ENCODE measurements at places on chromosomes 7 and 10.

DNA sequence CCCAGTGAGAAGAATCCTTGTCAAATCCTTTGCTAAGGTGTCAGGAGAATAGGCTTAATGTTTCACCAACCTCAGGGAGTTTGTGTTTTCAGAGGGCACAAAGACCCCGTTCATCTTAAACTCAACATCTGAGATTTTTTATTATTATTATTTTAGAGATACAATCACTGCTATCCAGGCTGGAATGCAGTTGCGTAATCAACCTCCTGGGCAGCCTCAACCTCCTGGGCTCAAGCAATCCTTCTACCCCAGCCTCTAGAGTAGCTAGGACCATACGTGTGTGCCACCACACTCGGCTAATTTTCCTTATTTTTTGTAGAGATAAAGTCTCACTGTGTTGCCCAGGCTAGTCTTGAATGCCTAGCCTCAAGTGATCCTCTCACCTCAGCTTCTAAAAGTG lies 599.2 kb downstream of the KCNMA1 start:
- DNase-seq, result no peak

DNA sequence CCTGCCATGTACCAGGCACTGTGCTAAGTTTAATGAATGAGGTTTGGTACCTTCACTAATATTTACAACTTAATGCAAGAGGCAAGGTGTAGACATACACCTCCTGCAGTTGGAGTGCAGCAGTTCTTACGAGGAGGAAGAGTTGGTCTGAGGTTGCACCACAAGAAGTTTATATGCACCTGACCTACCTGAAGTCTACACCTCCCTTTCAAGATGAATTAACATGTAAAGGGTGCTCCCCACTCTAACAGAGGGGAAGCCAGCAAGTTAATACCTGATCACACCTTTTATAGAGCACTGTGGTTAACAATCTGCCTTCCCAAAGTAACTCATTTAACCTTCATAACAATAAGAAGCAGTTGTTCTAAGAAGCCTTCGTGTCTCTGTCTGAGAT lies 120.0 kb downstream of the LYZL1 start:
- no peak for DNase-seq

- no peak for DNase-seq
These were observed 3.4 kb downstream of the KLF6 start for GRCh38 chr10:3781468-3782145.

GRCh38 chr7:68306692-68307107 lies 1291.6 kb upstream of the AUTS2 start:
- DNase-seq, result no peak

- no peak for DNase-seq
These were observed 31.2 kb downstream of the LDB3 start for GRCh38 chr10:86699541-86699940.

- no peak for DNase-seq
These were observed 966.0 kb downstream of the LRMDA start for GRCh38 chr10:76397181-76398042.

- peak; percentile 83 for DNase-seq
These were observed 71.4 kb downstream of the NEURL1 start for GRCh38 chr10:103564776-103565520.

- DNase-seq, result no peak
These were observed 6.5 kb downstream of the ANLN start for GRCh38 chr7:36396150-36396549.

- DNase-seq, result no peak
These were observed 312.4 kb upstream of the CDC14C start for GRCh38 chr7:48611993-48612392.

- no peak for DNase-seq
These were observed 376.7 kb upstream of the ZMIZ1 start for GRCh38 chr10:78692071-78692470.

DNA sequence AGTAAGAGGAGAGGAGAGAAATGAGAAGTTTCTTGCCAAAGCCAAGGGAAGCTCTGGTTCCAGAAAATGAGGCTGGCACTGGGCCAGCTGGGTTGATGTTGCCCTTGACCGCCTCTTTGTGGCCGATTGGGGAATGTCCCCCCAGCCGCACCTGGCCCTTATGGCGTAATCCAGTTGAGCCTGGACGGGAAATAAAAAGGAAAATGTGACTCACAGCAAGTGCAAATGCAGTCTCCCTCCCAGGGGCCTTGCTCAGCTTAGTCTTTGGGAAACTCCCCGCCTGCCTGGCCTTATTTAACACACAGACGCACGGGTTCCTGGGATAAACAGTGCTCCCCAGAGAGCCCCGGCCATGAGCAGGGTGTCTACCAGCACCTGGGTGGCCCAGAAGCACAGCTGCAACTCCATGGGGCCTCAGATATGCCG lies 174.8 kb downstream of the KIAA1217 start:
- no peak for DNase-seq

GRCh38 chr10:81248886-81249285 lies 626.1 kb upstream of the NRG3 start:
- no peak for DNase-seq

- no peak for DNase-seq
These were observed 21.2 kb downstream of the NACAD start for GRCh38 chr7:45067582-45067981.

GRCh38 chr7:137848095-137848494 lies 1.3 kb upstream of the DGKI start:
- no peak for DNase-seq

DNA sequence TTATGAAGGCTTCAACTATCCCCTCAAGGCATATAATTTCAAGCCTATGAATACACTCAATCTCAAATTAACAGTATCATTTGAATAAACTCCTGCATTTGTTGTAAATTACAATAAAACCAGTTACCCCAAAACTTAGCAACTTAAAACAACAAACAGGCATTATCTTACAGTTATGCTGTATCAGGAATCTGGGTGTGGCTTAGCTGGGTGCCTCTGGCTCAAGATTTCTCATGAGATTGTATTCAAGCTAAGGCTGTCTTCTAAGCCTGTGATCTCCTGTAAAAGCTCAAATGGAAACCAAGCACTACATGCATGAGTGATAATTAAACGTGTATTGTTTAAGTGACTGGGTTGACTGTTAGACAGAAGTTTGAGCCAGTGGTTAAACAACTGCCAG lies 341.0 kb upstream of the PHF14 start:
- DNase-seq, result no peak

DNA sequence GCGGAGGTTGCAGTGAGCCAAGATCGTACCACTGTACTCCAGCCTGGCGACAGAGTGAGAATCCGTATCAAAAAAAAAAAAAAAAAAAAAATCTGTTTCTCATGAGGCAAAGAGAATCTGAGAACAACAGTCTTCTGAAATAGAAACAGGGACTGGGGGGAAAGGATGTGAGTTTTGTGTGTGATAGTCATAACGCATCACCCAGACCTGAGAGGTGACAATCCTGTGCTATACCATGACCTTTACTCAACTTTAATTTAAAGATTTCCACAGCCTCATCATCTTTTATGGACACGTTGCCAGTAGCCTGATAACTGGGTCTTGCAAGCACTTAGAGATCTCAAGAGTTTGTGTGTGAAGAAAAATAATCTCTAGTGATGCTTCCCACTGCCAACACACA lies 2.3 kb downstream of the ATXN7L1 start:
- no peak for DNase-seq
